ENCODE measurements at places on chromosomes 2 and 18.
A peak's percentile ranks its signal among the peaks of the same experiment; 100 is the strongest.

DNA sequence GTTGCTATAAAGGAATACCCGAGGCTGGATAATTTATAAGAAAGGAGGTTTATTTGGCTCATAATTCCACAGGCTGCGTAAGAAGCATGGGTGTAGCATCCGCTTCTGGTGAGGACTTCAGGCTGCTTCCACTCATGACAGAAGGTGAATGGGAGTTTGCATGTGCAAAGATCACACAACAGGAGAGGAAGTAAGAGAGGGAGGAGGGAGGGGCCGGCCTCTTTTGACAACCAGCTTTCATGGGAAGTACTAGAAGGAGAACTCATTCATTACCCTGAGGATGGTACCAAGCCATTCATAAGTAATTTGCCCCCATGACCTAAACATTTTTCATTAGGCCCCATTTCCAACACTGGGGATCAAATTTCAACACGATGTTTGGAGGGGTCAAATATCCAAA is 386.8 kb upstream of the NETO1 start:
- DNase-seq: no peak

GRCh38 chr2:100195942-100196341 is 53.6 kb upstream of the AFF3 start:
- DNase-seq: no peak

DNA sequence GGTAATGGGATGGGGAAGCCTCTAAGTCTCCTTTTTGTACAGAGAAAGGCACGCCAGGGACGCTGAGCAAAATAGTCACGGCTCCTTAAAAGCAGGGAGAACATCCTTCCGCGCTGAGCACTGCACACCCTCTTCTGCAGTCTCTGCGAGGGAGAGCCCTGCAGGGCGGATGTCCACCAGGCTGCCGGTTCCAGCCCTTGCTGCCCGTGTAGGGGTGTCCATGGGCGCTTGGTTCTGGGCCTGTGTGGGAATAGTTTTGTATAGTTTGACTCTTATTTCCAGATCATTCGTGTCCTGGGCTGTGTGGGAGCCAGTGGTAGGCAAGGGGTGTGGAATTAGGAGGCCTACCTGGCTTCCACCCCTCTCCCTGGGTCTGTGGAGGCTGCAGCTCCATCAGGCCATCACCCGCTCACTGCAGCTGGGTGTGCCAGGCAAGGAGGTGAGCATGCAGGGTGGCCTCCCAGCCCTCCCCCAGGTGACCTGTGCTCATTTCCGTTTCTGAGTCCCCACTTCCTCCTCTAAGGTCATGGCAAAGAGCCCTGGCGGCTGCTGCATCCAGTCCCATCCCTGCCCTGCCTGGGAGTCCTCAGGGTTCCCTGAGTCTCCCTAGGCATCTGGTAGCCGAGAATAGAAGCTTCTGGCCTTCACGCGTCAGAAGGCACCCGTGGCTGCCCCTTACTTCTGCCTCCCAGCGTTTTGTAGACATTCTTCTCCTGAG is 202.6 kb downstream of the LDLRAD4 start:
- no peak for DNase-seq

- DNase-seq: no peak
Observed at GRCh38 chr2:238499731-238500580, 73.2 kb downstream of the ASB1 start.

DNA sequence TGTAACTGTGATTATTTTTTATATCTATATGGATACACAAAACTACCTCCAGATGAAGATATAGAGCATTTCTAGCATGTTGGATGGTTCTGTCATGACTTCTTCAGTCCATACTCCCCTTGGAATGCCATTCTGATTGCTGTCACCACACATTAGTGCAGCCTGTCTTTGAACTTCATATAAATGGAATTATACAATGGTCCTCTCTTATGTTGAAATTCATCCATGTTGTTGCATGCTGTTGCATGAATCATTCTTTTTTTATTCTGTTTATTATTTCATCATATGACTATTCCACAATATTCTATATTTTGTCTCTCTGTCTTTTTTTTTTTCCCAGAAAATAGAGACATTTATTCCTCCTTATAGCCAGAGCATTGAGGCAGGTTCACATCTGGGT is 74.1 kb downstream of the OSBPL6 start:
- peak; percentile 39 for DNase-seq

DNA sequence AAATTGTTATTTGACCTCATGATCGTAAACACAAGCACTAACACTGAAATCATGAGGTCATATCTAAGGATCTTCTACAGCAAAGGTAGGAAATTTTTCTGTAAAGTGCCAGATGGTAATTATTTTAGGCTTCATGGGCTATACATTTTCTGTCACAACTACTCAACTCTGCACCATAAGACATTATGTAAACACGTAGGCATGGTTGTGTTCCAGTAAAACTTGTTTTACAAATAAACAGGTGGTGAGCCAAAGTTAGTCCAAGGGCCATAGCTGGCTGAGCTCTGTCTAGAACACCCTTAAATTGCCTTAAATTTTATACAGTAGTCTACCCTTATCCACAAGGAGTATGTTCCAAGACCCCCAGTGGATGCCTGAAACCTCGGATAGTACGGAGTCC is 147.3 kb upstream of the CYP1B1 start:
- no peak for DNase-seq

DNA sequence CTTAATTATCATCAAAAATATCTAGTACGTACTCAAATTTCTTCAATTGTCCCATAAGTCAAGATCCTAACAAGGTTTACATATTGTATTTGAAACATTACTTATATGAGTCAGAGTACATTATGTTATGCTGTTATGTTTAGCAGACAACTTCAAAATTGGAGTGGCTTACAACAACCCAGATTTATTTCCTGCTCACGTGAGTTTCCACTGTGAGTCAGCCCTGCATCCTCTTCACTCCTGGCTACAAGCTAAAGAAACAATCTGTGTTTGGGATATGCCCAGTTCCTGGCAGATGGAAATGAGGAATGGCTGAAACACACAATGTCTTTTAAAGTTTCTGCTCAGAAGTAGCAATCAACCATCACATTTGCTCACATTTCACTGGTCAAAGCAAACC is 31.5 kb upstream of the TANC1 start:
- DNase-seq: peak; percentile 79

- no peak for DNase-seq
Observed at GRCh38 chr2:57855212-57855611, 191.4 kb upstream of the VRK2 start.

DNA sequence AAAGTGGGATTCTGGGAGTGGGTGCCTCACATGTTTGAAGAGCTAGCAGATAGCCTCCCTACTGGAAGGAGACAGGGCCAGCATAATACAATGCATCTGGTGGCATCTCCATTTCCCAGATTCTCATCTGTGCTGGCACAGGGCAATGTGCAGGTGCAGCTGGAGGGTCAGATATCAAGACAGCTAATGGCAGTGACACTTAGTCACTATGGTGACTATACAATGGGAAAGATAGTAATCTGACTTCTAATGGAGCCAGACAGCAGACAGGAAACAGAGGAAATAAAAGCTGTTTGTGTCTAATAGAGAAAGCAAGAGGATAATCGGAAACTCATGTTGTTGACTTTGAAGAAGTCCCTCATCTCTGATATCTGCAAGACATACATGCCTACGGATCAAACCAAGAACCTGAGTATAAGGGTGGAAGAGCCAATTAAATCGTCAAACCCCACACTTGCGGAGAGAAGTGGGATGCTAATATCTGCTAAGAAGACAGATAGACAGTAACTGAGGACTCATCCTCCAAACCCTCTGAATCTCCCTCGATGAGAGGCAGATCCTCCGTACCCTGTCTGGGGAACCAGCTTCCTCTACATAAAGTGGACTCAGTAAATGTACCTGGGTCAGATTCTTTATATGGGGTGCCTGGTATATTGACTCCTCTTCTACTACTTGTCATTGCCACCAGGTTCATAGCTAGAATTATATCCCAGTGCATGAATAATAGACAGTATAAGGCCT is 692.7 kb downstream of the SOCS6 start:
- DNase-seq: no peak

- DNase-seq: no peak
Observed at GRCh38 chr2:3779496-3780049, 76.2 kb downstream of the DCDC2C start.

DNA sequence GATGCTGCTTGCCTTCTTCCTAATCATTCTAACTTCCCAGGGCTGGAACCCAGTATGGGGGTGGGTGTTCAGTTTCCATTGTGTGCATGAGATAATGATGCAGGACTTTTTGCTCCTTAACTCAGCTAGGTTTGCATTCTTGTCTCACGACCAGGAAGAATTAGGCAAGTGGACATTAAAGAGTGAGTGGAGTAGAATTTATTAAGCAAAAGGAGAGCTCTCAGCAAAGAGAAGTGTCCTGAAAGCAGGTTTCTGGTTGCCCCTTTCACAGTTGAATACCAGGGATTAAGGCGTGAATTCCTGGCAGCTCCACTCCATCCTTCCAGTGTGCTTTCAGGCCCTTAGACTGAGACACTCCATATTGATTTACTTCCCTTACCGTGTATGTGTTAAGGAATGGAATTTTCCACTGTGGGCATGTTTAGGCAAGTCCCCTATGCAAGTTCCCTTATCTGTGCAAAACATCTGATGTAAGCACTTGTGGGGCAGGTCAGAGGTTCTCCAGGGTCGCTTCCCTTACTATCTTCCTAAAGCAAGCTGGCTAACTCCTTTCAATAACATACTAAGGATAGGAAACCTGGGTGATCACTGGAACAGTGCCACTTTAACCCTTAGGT is 126.5 kb downstream of the GPR39 start:
- peak; percentile 53 for DNase-seq

DNA sequence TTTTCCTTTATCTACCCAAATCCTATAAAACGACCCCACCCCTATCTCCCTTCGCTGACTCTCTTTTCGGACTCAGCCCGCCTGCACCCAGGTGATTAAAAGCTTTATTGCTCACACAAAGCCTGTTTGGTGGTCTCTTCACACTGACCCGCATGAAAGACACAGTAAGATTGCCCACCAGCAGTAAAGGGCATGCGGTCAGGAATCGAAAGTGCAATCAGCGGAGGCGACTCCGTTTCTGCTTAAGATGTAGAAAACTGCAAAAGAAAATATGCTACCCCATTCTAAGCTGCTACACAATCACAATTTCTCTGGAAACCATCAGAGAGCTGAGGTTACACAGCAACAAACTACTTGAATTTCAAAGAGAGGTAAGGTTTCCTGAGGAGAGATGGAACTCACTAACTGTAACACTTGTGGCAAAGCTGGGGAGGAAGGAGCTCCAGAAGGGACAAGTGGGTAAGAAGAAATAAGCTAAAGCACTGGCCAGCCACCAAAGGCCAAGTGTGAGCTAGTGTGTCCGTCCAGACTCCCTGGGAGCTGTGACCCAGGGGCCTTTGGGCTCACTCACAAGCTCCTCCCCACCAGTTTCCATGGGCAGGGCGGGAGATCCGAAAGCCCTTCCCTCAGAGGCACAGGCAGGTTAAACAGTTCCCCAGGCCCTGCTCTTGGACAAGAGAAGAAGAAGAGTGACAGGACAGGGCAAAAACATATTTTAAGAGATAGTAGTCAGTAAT is 72.8 kb upstream of the TGFA start:
- no peak for DNase-seq

- no peak for DNase-seq
Observed at GRCh38 chr2:224208007-224208406, 168.9 kb upstream of the SERPINE2 start.

- DNase-seq: peak; percentile 91
Observed at GRCh38 chr2:173101687-173102086, 26.0 kb downstream of the MAP3K20 start.

- DNase-seq: no peak
Observed at GRCh38 chr2:3639653-3640052, 18.3 kb upstream of the ALLC start.

GRCh38 chr2:33042265-33042664 is 95.5 kb downstream of the LTBP1 start:
- DNase-seq: no peak

DNA sequence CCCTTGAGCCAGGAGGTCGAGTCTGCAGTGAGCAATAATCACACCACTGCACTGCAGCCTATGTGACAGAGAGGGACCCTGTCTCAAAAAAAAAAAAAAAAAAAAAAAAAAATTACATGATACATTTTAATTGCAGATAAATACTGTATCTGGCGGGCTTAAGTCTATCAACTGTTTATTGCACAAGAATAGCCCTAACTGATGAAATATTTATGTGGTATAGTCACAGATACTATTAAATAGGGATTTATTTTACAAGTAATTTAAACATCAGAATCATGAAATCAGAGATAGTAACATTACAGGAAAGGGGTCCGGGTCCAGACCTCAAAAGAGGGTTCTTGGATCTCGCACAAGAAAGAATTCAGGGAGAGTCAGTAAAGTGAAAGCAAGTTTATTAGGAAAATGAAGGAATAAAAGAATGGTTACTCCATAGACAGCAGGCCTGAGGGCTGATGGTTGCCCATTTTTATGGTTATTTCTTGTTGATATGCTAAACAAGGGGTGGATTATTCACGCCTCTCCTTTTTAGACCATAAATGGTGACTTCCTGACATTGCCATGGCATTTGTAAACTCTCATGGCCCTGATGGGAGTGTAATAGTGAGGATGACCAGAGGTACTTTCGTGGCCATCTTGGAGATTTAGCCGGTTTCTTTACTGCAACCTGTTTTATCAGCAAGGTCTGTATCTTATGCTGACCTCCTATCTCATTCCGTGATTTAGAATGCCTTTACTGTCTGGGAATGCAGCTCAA is 166.6 kb downstream of the PMAIP1 start:
- DNase-seq: no peak

GRCh38 chr2:210527286-210527685 is 29.1 kb upstream of the CPS1 start:
- no peak for DNase-seq

DNA sequence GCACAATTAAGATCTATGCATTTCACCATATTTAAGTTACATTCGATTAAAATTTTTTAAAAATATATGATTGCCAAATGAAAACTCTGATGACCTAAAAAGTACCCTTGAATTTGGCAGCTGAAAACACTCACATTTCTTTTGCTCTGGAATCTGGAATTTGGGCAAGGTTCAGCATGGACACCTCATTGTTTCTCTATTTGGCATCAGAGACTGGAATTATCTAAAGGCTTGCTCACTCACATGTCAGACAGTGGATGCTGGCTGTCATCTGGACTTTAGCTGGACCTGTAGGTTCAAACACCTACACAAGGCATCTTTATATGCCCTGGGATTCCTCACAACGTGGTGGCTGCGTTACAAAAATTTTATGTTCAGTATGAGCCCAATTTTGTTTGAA is 16.1 kb downstream of the MBOAT2 start:
- no peak for DNase-seq

DNA sequence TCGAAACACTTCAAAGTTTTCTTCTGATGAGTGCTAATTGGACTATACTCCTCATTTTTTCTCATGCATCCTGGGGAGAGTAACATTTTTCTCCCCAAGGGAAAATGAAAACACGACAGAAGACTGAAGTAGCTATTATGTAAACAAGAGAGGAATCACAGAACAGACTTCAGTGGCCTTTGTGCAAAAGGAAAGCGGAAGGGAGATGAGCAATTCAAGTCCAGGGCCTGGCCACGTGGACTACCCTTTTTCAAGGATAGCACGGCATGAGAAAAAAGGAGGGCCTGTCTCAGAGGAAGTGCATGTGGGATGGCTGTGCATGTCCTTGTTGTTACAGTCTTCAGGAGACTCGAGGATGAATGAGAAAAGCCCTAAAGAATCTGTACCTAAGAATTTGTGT is 43.8 kb upstream of the KCNE4 start:
- DNase-seq: no peak

Measured in mammary epithelial cell (primary cell).